Activated CD4-positive, alpha-beta T cell treated with anti-CD3 and anti-CD28 coated beads, Interleukin-2, amount 10 ng/mL, durations not matched to agents 24 days and 14 days (primary cell): ENCODE measurements at places on chromosomes 12 and 14. TPM values are rescaled to one million over a fixed set of nuclear protein-coding genes. Genes with fewer than 3 reads are reported as not detected.

SMCO2 gene
- 1.1 and 1.4 TPM in 2 replicates for total RNA-seq

NDRG2 gene
- 1.9 and 2.3 TPM in 2 replicates for total RNA-seq

- DNase-seq: no peak
These were observed 233.4 kb upstream of the FKBP4 start for GRCh38 chr12:2561367-2561766.

- DNase-seq: no peak
These were observed 1117.6 kb upstream of the TMEM132C start for GRCh38 chr12:127149226-127149964.

GPR84 gene
- 1.5 TPM in 2 replicates for total RNA-seq

PDZRN4 gene
- not detected in 2 replicates for total RNA-seq

GRCh38 chr12:113092607-113093408 lies 36.3 kb downstream of the DTX1 start:
- DNase-seq: no peak

GRCh38 chr12:10960211-10960610 lies 21.1 kb upstream of the TAS2R14 start:
- peak; percentile 65 for DNase-seq
